Calu3 (cell line): ENCODE measurements at places on chromosomes 7 and 10. TPM values are rescaled to one million over a fixed set of nuclear protein-coding genes. Genes with fewer than 3 reads are reported as not detected.
A peak's percentile ranks its signal among the peaks of the same experiment; 100 is the strongest.

Gene BICC1
- total RNA-seq: 58.0 and 70.2 TPM in 2 replicates

DNA sequence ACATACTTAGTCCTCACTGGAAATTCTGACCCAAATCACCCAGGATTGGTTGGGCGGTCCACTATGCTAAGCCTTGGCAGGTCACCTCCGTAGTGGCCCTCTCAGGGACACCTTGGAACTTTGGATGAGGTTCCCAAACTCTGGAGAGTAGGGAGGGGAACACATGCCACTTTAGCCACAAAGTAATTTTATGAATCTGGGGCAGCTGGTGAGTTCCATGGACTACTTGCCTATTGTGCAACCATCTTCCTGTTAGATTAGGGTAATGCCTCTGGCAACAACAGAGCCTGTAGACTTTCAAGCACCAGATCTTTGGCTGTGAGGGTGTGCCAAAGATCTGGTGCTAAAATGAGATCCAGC, 77.7 kb downstream of the ITGB8 start:
- no peaks in the 10 kb centered on the region for H3K27me3 ChIP-seq
- H3K4me1 ChIP-seq: peaks cover 47% of the 10 kb centered on the region
- H3K27ac ChIP-seq: peak overlapping the region; percentile 83
- H3K36me3 ChIP-seq: peaks cover 89% of the 10 kb centered on the region

GRCh38 chr10:97574374-97575126, 2.0 kb downstream of the ANKRD2 start:
- peaks cover 4% of the 10 kb centered on the region for H3K36me3 ChIP-seq
- no peaks in the 10 kb centered on the region for H3K27me3 ChIP-seq
- peaks cover 45% of the 10 kb centered on the region for H3K4me1 ChIP-seq
- H3K4me3 ChIP-seq: no peak overlapping the region

Gene TRPV5
- total RNA-seq: not detected in 2 replicates

- H3K36me3 ChIP-seq: no peaks in the 10 kb centered on the region
- no peak overlapping the region for H3K4me3 ChIP-seq
- no peaks in the 10 kb centered on the region for H3K27me3 ChIP-seq
- H3K27ac ChIP-seq: no peak overlapping the region
- H3K4me1 ChIP-seq: peaks cover 8% of the 10 kb centered on the region
Measured at GRCh38 chr7:40763319-40764287, 628.8 kb downstream of the SUGCT start.

DNA sequence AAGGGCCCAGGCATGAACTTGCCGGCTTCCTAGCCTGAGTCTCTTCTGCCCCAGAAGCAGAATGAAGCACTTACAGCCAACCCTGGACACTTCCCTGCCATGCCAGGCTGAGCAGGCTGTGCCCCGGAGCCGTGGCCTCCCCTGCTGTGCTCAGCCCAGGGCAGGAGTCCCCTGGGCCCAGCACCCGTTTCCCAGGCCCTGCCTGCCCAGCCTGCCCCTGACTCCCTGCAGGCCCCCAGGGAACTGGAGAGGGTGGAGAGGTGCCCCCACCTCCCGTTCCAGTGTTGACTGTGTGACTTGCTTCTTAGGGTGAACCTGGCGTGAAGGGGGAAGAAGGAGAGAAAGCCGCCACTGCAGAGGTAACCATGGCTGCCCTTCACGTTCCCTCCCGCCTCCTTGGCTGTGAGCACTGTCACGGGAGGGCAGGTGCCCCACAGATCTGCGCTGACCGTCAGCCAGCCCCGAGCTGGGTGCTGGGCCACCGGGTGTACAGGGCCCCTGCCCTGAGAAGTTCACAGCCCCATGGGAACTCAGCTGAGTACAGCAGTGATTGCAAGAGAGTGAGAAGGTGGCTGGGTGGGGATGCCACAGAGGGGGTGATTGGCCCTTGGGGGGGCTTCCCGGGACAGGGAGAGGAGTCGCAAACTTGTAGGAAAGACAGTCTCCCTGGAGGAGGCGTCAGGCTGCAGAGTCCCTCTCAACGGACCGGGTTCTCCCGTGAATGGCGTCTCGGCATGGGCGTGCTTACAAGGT, 75.9 kb downstream of the MYL10 start:
- no peak overlapping the region for H3K27ac ChIP-seq
- H3K27me3 ChIP-seq: peaks cover 50% of the 10 kb centered on the region
- H3K4me3 ChIP-seq: no peak overlapping the region
- H3K4me1 ChIP-seq: no peaks in the 10 kb centered on the region
- no peak for DNase-seq
- peaks cover 5% of the 10 kb centered on the region for H3K36me3 ChIP-seq

GRCh38 chr10:31353574-31353973, 34.6 kb downstream of the ZEB1 start:
- H3K27me3 ChIP-seq: no peaks in the 10 kb centered on the region
- peak; percentile 49 for DNase-seq
- H3K4me1 ChIP-seq: peaks cover 38% of the 10 kb centered on the region

Gene SEMA3D
- total RNA-seq: 0.91 and 2.0 TPM in 2 replicates

DNA sequence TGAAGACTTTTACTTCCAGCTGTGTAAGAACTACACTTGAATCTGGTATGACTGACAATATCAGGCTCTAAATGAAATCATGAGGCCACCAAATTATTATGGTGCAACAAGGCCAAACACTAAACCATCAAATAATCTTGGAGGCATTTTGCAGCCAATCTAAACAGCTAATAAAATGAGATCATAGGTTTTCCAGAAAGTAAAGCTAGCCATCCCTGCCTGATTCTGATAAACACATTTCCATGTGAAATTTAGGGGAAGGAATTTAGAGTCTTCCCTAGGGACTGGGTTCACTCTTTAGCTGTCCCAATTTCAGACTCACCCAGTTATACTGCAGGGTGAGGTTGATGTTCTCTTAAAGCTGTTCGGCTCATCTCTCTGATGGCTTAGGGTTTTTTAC, 190.3 kb upstream of the TMEM196 start:
- H3K4me1 ChIP-seq: peaks cover 36% of the 10 kb centered on the region
- H3K27ac ChIP-seq: no peak overlapping the region
- DNase-seq: no peak
- H3K36me3 ChIP-seq: peaks cover under 1% of the 10 kb centered on the region

Gene PRSS37
- not detected in 2 replicates for total RNA-seq

Gene ARHGEF35
- 11.8 and 13.7 TPM in 2 replicates for total RNA-seq

Gene MNX1
- 28.4 and 30.3 TPM in 2 replicates for total RNA-seq
